ENCODE measurements at places on chromosomes 6 and 20.

DNA sequence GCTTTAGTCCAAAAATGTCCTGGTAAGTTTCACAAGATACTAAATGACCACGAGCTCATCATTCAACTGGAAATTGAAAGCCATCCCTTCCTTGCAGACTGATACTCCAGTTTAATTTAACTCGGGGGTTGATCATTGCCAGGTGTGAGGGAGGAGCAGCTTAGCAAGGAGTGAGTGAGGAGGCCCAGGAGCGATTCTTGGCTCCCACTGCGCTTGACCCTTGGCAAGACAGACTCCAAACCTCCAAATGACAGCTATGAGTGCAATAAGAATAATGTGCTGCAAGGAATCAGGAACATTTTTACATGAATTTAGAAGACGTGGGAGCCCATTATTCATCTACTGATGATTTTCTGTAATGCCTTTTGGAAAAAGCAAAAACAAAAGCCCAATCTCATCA is 64.9 kb downstream of the LAMA4 start:
- DNase-seq = no peak

DNA sequence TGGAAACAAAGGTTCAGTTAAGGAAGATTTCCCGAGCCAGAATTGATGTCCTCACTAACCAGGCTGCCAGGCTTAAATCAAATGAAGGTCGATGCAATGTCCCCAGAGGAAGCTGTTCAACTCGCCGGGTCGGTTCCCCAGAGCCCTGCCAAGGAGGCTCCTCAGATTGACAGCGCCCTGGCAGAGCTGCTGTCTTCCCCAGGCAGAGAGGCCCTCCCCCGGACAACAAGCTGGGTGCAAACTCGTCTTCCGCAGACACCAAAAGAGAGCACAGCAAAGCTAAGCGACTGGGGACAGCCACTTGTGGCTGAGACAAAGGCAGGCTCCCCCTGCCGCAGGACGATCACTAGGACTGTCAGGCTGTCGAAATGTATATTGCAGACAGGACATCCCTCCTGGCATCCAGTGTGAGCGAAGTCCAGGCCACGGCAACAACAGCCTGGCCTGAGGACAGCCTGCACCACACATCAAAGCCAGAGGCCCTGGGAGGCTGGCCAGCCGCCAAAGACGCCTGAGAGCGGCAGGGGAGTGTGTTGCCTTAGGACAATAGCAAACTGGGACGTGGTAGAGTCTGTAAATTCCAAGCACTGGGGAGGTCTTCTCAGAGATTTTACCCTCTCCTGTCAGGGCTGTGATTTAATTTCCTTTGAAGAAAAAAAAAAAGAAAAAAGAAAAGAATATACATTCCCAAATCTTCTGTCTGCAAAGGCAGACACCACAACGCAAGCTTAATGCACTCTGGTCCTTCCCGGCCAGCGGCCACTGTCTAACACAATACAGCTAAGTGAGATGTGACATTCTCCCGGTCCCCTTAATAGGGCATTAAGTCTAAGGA is 99.1 kb downstream of the HIVEP2 start:
- peak; percentile 84 for DNase-seq

GRCh38 chr6:114833211-114833610 is 490.4 kb upstream of the HS3ST5 start:
- DNase-seq = no peak

GRCh38 chr6:10690651-10691445 is 3.6 kb downstream of the C6orf52 start:
- no peak for DNase-seq

DNA sequence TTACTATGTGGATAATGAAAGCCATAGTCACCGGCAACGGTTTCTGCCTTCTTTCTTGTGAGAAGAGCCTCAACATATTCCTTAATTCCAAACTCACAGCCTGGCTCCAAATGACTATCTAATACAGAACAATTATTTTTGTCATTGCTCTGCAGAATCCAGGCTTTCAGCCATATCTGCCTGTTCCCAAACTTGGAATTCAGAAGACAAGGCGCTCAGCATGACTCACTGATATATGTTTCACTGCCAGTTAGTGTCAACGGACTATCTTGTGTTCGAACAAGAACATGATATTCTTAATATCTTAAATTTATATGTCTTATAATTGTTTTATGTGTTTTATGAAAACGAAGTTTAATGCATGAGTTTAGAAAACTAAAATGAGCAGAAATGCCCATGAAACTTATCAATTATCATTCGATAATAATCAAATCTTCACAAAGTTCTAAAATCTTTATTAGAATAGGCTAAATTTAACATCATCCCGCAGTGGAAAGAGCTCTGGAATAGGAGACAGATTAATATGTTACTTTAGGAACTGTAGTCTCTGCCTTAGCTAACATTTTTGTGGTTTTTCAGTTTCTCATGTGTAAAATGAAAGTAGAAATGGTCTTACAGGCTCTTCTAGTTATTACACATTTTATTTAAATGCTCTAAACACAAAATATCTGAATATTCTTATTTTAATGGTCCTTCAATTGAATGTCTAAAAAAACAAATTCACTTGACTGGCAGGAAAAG is 669.3 kb upstream of the GJE1 start:
- DNase-seq = peak; percentile 34

- no peak for DNase-seq
These were observed at the start of gene SIRPG for GRCh38 chr20:1657556-1658334. Gene SIRPG, minus strand, starts transcription at chr20:1657779. Its CDS starts 65 bp downstream, at chr20:1657714.

Measured in Ammon's horn (tissue), 1 donor.